ENCODE measurements at places on chromosomes 7 and 10. TPM values are rescaled to one million over a fixed set of nuclear protein-coding genes. Genes with fewer than 3 reads are reported as not detected.

MSMB gene
- total RNA-seq: not detected

WDR86 gene
- 3.1 TPM for total RNA-seq

CASD1 gene
- total RNA-seq: 11.4 TPM

KEL gene
- not detected for total RNA-seq

CBLL1 gene
- 9.2 TPM for total RNA-seq

FEZF1 gene
- total RNA-seq: not detected

TUBGCP2 gene
- total RNA-seq: 61.8 TPM

GSTO2 gene
- 2.0 TPM for total RNA-seq

GRID2IP gene
- not detected for total RNA-seq

ARL4A gene
- total RNA-seq: 39.2 TPM
